ENCODE measurements at places on chromosomes 11 and 22. TPM values are rescaled to one million over a fixed set of nuclear protein-coding genes. Genes with fewer than 3 reads are reported as not detected.

DNA sequence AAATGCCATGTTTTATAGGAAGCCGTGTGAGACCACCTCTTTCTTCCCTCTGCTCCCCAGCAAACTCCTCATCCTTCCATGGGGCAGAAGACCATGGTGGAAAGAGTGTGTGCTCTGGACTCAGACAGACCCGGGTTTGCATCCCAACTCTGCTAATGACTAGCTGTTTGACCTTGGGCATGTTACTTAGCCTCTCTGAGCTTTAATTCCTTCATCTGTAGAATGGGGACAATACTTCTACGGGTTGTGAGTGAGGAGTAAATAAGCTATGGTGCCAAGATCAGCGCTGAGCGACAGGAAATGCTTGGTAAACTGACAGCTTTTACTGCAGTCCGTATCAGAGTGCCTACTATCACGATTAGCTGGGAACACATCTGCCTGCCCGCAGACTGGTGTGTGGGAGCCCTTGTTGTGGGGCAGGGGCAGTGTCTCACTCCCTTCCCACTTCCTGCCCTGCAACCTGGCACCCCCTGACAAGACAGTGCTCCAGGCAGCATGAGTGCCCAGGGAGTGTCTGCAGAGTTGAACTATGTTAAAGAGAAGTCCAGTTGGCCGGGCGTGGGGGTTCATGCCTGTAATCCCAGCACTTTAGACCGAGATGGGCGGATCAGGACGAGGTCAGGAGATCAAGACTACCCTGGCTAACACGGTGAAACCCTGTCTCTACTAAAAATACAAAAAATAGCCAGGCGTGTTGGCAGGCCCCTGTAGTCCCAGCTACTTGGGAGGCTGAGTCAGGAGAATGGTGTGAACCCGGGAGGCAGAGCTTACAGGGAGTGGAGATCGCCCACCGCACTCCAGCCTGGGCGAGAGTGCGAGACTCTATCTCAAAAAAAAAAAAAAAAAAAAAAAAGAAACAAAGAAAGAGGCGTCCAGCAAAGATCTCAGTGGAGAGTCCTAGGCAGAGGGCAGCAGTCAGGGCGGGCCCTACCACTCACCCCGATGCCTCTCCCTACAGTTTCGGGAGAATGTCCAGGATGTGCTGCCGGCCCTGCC, 2.2 kb downstream of the SEC14L2 start:
- no peak for DNase-seq

- DNase-seq = no peak
Measured at GRCh38 chr11:74680035-74680671, 51.1 kb downstream of the CHRDL2 start.

GRCh38 chr11:117229931-117230285, 2.0 kb downstream of the PCSK7 start:
- no peak for DNase-seq

Gene KRTAP5-1
- not detected for polyA plus RNA-seq

Gene SMIM35
- polyA plus RNA-seq = 0.03 TPM

Gene OLFML1
- 15.7 TPM for polyA plus RNA-seq

Gene MRGPRX4
- polyA plus RNA-seq = not detected
